ENCODE measurements at places on chromosomes 6 and 20.

DNA sequence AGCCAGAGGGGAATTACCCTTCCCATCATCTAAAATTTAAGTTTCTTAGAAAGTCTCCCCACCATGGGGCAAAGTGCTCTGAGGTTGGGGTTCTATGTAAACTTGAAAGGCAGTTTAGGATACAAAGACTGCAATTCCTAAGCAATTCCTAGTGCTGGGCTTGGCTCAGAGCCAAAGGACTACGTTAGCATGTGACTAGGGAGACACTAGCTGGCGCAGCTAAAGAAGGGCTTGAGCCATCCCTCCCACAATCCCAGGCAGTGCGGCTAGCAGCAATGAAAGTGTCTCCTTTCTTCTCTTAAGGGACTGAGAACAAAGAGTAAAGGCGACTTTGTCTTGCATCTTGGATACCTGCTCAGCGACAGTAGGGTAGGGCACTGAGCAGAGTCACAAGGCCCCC, 306.6 kb upstream of the FKBP1C start:
- no peak for DNase-seq

DNA sequence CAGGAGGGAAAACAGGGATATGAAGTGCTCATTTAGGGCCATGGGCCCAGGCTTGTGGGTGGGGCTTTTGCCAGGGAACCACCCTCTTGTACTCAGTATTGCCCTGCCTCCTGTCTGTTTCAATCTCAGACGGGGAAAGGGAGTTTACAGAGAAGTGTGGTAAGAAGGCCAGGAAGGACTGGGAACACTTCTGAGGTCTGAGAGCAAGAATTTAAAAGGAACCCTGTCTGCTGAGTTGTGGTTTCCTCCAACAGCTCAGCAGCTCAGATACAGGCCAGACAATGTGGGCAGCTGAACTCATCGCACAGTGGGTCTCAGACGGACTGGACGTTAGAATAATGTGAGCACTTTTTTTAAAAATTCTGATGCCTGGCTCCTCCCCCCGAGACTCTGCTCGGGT, 354.1 kb upstream of the ARID1B start:
- no peak for DNase-seq

GRCh38 chr20:35578469-35578868, 36.6 kb downstream of the ERGIC3 start:
- DNase-seq: no peak

DNA sequence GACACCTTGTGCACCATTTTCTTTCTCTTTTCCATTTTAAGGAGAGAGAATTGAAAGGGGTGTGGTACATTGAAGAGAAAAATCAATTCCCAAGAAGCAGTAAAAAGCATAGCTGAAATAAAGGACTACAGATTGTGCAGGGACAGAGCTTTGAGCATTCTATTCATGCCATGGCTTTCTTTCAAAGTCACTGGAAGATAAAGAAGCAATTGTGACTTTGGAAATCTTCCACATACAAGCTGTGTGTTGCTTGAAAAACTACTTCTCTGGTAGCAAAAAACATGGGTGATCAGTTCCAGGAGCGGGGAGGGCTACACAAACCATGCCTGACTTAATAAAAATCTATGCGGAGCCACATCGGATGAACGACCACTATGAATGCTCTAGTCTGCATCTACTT, 230.2 kb upstream of the THEMIS start:
- DNase-seq: no peak

DNA sequence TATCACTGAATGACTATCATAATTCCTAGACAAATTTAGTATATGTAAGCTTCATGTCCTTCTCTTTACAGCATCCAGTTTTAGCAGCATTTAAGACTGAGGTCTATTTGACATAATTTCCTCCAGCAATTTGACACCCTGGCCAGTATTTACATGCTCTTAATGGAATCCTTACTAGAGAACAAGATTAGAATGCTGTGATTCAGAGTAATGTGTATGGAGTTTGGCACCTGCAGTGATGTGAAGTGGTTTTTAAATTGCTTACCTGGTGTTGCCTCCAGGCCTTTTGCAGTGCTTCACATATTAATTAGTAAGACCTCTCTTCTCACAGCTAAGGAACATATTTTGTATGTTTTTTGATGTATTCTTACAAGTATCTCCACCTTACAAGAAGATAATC, 9.8 kb downstream of the NKX2-4 start:
- DNase-seq: no peak

GRCh38 chr6:117481278-117481925, 1.1 kb upstream of the DCBLD1 start:
- no peak for DNase-seq

GRCh38 chr20:10115021-10115420, 80.2 kb downstream of the ANKEF1 start:
- no peak for DNase-seq

DNA sequence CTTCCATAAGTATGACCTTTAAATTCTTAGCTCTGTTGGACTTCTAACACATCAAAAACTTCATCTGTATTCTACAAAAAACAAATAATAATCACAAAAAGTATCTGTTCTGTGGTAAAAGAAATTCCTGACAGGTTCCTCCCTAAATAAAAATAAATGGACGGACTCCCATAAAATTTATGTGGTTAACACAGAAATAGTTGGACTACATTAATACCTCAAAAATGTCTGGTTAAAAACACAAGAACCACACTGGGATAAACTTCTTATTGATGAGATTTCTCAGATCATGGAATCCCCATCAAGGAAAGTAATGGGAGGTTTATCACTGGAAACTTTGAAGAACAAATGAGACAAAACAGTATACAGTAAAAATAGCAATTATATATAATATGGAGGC, 172.4 kb downstream of the MOXD1 start:
- no peak for DNase-seq

- peak; percentile 36 for DNase-seq
Measured at GRCh38 chr6:32154514-32155161, 697 bp downstream of the PPT2 start.

DNA sequence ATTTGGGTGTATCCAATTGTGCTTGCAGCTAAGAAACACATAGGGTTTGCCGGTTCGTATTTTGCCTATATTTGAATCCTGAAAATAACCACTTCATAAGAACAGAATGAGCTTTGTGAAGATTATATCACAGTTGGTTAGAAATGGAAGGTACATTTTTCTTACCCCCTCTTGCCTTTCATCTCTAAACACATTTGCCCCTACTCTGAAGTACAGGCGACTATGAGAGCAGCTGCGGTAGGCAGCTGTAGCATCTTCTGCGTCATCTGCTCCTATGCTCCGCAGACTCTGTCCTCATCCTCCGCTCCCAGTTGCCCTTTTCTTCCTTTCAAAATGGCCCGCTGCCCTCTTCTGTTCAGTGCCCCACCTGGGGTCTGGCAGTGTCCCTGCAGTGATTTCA, 47.6 kb upstream of the REV3L start:
- no peak for DNase-seq

DNA sequence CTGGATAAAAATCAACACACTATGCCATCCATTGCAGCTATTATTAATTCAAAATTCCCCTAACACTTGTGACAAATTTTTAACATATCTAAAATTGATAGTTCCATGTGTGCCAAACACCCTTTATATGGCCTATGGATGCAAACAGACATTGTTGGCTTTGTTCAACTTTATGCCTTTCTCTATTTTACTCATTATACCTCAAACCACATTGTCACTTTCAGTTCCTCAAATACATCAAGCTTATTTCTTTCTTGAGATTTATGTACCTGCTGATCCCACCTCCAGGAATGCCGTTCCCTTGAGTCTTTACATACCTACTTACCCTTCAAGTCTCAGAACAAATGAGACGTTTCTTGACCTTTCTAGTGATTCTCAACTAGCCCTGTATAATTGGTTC, 193.5 kb upstream of the PLN start:
- no peak for DNase-seq

- no peak for DNase-seq
Measured at GRCh38 chr6:26457264-26457805, 420 bp upstream of the BTN2A1 start.

DNA sequence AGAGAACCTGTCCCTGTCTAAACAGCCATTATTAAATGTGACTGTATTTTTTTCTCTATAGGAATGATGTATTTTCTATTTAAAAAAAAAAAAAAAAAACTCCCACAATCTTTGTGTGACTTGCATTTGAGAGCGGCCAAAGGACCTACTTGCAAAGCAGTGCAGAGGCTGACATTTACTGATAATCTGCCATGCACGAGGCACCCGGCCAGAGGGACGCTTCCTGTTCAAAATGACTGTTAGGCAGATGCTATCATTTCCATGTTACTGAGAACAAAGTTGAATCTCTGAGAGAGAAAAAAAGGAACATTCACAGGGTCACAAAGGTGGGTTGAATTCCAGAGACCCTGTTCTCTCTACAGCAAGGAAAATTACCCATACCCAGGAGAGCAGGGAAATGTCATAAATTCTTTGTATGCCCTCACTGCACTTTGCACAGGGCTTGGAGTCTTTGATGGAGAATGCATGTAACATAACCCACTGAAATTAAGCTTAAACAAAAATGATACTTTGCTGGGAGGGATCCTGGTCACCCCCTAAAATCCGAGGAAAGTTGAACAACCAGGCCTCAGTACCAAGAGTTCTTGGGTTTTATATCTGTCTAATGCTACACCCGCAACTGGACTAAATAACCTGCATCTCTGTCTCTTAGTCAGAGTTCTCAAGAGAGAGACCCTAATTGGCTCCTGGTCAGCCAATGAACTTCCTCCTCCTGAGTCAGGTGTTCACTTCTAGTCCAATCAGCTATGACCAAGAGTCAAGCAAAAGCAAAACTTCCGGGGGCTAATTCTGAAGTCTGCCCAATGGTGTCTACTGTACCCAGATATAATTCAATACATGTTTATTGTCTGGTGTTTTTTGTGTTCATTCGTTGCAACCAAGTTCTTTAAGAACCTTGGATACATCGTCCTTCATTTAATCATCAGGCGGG, 61.2 kb downstream of the GCLC start:
- no peak for DNase-seq

- no peak for DNase-seq
Measured at GRCh38 chr20:10307359-10307735, 88.7 kb downstream of the SNAP25 start.

- DNase-seq: no peak
Measured at GRCh38 chr20:49422161-49422560, 60.3 kb downstream of the KCNB1 start.

DNA sequence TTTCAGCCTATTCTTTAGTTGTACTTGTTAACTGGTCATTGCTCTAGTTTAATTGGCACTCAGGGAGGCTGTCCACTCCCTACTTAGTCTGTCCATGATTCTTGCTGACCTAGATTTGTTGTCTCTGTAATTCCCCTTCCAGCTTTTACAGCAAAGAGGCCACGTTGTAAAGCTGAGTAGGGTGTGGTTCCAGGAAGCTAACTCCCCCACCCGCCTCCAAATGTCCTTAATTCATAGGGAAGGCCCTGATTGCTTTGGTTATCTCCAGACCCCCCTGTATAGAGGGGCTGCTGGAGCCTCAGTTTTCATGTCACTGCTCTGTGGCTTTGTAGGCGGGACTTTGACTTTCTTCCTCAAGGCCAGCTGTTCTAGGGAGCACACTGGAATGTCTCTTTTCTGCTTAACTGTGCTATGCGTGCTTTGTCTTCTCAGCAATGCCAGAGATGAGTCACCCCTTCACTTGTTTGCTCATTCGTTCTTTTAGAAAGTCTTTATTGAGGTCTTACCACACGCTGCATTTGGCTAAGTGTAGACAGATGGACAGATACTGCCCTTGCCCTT, 175.1 kb upstream of the JAG1 start:
- no peak for DNase-seq

DNA sequence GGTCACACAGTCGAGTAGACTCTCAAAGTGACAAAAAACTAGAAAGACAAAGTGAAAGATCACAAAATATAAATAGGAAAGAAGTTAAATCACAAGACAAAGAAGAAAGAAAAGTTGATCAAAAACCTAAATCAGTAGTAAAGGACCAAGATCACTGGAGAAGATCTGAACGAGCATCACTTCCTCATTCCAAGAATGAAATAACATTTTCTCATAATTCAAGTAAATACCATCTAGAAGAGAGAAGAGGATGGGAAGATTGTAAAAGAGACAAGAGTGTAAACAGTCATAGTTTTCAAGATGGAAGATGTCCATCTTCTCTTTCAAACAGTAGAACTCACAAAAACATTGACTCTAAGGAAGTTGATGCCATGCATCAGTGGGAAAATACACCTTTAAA, 31.6 kb upstream of the GJA10 start:
- DNase-seq: no peak

GRCh38 chr6:112033791-112034615, 19.9 kb upstream of the CCN6 start:
- no peak for DNase-seq

DNA sequence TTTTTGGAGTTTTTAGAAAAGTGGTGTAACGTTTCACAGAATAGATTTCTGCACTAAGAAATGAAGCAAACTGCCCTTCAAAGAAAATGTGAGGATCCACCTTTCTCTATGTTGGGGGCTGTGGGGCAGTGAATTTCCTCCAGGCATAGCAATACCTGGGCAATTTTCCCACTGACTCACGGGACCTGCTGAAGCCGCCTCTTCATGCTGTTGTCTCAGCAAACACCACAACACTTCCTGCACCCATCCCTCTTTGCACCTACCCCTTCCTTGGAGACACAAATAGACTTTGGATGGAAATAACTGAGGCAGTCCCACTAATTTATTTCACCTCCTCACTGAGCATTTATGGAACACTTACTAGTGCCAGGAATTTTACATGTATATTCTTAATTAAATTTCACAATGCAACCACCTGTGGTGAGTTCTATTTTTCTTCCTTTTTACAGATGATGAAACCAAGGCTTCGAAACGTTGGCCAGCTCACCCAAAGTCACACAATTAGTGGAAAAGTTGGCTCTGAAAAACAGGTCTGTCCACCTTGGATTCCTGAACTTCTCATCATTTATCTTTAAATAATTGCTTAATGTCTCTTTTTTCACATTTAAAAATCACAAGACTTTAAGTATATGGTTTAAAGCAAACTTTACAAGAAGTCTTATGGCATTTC, 17.2 kb upstream of the ADGRF1 start:
- no peak for DNase-seq

DNA sequence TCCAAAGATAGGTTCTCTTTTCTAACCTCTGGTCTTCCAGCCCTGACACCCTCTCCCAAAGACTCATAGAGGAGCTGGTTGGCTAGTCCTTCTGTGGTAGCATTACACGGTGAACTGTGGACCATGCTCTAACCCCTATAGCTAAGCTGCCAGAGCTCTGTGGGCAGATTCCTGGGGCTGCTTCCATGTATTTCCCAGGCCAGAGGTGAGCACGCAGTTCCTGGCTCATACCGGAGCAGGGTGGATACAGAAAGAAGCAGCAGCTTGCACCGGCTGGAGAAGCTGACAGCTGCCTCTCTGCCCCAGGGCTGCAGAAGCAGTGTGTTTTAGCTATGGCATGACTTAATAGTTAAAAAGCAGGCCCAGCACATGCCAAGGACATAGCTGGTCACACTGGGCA, 84.1 kb upstream of the FOXP4 start:
- DNase-seq: no peak

GRCh38 chr6:61751986-61752385, 534.0 kb downstream of the KHDRBS2 start:
- no peak for DNase-seq
